ENCODE measurements at places on chromosomes 11 and 22. TPM values are rescaled to one million over a fixed set of nuclear protein-coding genes. Genes with fewer than 3 reads are reported as not detected.

DNA sequence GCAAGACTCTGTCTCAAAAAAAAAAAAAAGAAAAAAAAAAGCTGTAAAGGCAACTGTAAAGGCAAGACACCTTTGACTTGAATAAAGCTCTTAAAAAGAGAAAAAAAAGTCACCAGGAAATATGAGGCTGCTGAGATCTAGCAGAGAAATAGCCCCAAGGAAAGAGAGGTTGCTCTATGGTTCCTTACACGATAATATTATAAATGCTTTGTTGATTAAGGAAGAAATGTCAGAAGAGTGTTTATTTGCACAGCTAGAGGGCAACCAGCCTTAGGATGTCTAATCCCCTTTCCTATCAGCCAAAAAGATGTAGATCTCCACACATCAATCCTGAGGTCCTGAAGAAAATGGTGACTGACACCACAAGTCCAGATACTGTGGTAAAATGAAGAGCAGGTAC, 32.0 kb downstream of the RBFOX2 start:
- no peak overlapping the region for H3K27ac ChIP-seq
- H3K4me3 ChIP-seq: no peak overlapping the region
- DNase-seq: no peak
- H3K27me3 ChIP-seq: peaks cover 3% of the 10 kb centered on the region
- no peaks in the 10 kb centered on the region for H3K4me1 ChIP-seq

DNA sequence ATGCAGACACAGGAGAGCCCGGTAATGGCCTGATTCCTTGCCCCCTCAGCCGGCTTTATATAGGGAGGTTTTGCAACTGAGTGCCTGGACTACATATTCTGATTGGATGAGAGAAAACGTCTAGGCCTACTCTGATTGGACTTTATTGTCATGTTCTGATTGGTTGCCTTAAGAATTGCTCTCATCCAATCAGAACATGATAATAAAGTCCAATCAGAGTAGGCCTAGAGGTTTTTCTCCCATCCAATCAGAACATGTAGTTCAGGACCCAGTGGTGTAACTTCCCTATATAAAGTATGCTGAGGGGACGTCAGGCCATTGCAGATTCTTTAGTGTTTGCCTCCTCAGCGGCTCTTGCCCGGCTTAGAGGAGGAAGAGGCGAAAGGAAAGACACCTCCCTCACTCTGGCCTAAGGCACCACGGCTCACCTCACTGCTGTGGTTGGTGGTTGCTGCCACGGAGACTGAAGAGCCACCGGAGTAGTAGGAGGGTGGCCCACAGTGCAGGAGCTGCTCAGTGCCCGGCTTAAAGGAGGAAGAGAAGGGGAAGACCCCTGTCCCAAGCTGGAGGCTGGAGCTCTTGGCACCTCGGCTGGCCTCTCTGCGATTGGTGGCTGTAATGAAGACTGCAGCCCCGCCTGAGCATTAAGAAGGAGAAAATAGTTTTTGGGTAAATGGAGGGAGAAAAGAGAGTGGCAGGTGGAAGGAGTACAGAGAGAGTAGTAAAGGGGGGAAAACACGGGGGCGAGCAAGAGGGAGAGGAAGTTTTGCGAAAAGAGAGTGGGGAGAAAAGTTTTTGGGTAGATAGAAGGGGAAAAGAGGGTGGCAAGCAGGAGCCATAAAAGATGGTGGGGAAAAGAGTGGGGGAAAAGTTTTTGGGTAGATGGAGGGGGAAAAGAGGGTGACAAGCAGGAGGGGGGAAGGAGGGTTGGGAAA, 116.7 kb upstream of the SERPIND1 start:
- no peak overlapping the region for H3K4me3 ChIP-seq
- DNase-seq: no peak
- no peaks in the 10 kb centered on the region for H3K36me3 ChIP-seq
- no peaks in the 10 kb centered on the region for H3K4me1 ChIP-seq

The TRPC6 gene
- not detected for total RNA-seq

The LRRC74B gene
- not detected for total RNA-seq
